ENCODE measurements at places on chromosomes 13 and 19.
A peak's percentile ranks its signal among the peaks of the same experiment; 100 is the strongest.

DNA sequence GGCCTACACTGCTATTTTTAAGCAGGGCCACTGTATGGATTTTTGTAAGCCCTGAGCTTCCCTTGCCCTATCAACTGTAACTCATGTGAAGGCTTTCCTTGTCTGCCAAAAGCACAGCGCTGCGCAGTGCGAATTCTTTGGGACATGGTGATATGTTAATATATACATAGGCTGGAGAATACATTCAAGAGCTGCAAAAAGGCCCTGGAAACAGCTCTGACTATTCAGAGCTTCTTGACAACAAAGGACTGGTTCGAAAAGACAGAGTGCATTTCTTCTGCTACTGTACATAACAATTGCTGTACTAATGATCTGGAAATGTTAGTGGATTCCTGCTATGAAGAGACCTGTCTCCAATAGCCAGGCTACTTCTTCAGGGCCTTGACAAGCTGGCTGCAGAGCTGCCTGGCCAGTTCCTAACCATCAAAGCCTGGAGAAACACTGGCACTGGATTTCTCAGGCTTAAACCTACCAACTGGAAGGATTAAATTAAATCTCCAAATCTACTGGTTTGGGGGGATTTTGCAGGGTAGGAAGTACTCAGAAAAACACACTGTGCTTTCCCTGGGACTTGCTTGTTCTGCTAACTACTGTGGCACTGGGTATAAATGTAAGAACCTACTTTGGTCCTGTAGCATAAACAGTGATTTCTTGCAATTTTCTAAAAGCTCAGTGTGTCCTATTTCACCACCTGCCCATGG, 246.9 kb downstream of the DNAJC15 start:
- DNase-seq = no peak

DNA sequence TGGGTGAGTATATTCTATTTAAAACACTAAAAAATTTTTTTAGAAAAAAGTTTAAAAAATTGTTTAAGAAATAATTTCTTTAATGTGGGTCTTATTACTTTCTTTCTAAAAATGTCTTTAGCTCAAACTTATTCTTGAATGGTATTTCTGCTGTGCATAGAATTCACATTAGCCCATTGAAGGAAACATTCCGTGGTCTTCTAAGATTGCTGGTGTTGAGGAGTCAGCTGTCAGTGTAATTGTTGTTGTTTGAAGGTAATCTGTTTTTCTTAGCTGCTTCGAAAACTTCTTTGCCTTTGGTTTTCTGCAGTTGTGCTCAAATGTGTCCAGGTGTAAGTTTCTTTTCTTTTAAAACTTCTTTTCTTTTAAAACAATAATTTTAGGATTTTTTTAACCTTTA, 85.4 kb upstream of the KLF12 start:
- DNase-seq = no peak

- DNase-seq = no peak
Measured at GRCh38 chr13:48908381-48909055, 67.2 kb upstream of the FNDC3A start.

- DNase-seq = no peak
Measured at GRCh38 chr13:111390522-111391270, 70.3 kb downstream of the TEX29 start.

- DNase-seq = no peak
Measured at GRCh38 chr13:59120297-59120843, 1043.4 kb downstream of the DIAPH3 start.

DNA sequence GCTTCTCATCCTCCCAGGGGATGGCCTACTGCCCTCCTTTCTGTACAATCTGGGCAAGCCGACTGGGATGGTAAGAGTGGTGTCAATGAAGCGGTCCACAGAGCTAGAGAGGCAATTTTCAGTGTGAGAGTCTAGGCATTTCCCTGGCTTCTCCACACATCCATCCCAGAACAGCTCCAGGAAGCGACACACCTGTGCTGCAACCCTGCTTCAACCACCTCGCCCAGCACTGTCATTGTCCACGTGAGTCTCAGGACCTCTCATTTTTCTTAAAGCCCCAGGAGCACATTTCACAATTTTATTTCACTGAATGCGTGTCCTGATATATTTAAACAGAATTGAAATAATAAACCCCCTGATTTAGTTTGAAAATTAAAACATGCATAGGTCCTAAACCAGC, 15.5 kb upstream of the UBL3 start:
- no peak for DNase-seq

- peak; percentile 39 for DNase-seq
Measured at GRCh38 chr19:44951179-44952159, 3.7 kb upstream of the CLPTM1 start.

- DNase-seq = no peak
Measured at GRCh38 chr19:2109046-2109864, 12.5 kb downstream of the IZUMO4 start.

GRCh38 chr13:74145249-74145975, 11.2 kb upstream of the KLF12 start:
- DNase-seq = no peak

DNA sequence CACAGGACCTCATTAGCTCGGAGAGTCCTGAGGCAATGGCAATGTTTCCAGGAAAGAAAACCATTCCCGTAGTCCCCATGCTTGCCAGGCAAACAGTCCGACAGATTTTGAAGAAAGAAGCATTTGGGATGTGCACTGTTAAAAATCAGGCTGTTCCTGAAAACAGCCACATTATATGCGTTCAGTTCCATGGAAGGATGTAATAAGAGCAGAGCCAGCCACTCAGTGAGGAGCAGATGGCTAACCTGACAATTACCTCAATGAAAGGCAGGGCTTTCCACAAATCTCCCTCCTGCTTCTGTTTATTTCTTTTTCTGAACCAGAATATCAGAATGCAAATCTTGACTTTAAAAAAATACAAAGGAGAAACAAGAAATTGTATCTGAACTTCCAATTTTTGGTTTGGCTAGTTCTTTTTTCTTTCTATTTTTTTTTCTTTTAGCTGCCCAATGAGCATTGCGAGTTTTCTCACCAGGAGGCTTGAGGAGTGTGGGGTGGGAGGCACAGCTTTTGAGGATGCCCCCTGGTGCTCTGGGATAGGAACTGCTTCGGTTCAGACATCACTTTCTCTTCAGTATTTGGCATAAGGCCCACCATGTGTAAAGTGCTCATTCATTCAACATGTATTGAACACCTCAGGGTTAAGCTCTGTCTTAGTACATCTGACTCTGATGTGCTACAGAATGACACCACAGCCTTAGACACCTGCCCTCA, 124.2 kb downstream of the TBC1D4 start:
- peak; percentile 14 for DNase-seq

DNA sequence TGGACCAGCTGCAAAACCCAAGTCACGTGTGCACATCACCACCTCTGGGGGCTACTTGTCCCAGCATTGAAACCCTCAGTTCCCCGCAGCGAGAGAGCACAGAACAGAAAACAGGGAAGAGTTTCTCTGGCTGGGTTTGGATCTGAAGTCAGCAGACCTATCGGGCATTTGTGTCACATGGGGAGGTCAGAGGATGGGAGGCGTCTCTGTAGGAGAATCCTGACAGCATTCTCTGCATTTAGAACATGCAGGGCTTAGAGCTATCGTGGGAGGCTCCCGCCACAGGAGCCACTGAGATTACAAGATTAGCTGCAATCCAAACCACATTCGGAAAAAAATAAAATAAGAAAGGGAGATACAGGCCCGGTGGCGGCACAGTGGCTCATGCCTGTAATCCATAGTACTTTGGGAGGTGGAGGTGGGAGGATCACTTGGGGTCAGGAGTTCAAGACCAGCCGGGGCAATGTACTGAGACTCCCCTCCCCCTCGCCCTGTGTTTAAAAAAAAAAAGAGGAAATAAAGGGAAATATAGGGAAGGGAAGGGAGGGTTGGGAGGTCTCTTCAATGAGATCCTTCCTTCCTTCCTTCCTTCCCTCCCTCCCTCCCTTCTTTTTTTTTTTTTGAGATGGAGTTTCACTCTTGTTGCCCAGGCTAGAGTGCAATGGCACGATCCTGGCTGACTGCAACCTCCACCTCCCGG, 2.9 kb upstream of the TLE6 start:
- DNase-seq = no peak

DNA sequence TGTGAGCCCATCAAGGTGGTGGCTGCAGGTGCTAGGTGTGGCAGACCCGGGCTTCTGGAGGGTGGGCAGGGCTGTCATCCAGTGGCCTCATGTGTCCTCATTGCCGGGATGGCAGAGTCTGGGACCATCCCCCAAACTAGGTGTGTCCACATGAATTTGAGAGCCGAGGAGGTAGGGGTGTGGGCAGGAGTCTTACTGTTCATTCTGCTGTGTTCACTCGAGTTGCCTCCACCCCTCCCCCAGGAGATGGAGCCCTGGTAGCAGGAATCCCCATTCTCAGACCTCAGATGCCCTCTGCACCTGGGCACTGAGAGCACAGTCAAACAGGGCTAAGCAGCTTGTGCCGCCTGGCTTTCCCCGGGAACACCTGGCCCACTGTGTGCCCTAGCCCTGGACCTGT, 22.4 kb downstream of the NAXD start:
- no peak for DNase-seq

DNA sequence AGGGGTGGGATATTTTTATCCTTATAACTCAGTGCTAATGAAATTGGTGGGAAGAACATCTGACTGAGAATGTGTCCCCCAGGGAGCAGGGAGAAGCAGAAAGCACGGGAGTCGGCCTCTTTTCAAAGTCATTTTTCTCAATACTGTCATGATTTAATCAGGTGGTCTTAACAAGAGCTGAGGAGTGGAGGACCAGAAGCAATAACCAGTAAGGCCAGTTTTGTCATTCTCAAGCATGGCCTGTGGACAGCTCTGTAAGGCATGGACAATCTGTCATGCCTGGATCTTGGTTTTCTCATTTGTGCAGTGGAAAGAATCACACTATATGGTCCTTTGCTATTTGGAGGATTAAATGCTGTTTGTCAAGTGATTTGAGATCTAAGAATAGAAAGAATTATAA, 99.7 kb downstream of the TNFSF11 start:
- no peak for DNase-seq

GRCh38 chr19:47107202-47107952, 6.2 kb downstream of the ZC3H4 start:
- DNase-seq = no peak

GRCh38 chr13:21616205-21616866, 12.4 kb upstream of the MICU2 start:
- no peak for DNase-seq

DNA sequence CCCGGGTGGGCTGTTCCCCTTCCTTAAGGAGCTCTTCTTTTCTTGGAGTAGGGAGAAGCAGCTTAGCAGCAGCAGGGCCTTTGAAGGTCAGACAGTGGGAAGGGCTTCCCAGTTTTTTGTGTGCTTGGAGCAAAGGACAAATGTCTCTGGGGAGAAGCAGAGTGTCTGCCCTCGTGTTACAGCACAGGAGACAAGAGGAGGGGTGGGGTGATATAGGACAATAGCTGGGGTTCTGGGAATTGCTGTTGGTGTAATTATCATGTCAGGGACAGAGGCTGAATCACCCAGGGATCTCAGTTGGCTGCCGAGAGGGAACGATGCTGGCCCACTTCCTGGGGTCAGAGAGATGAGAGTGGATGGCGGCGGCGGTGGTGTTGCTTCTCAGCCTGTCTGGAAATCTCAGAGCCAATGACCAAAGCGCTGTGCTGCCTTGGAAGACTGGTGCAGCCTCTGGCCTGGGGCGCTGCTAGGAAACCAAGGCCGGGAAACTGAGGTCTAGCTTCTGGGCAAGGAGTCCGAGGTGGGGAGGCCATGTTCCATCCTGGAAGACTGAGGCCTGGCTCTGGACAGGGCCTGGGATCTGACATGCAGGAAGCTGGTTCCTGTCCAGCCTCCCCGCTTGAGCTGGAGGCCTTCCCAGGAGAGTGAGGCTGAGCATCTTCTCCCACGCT, 1.2 kb downstream of the INAFM1 start:
- DNase-seq = no peak

- no peak for DNase-seq
Measured at GRCh38 chr19:17671906-17672305, 16.2 kb downstream of the UNC13A start.

DNA sequence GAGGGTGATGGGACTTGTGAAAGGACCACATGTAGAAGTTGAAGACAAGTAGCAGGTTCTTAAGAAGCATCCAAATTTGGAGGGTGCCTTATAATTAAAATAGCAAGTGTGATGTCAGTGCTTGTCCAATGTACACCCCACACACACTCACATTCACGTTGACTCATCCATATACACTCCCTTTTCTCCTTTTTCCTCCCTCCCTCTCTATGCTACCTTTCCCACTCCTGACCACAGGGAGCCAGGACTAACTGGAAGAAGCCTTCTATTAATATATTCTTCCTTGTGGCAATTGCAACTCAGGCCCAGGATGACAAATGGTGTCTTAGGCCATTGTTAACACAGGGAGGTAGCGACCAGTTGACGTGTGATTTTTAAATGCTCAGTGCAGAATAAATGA, 16.3 kb upstream of the GPR183 start:
- no peak for DNase-seq

DNA sequence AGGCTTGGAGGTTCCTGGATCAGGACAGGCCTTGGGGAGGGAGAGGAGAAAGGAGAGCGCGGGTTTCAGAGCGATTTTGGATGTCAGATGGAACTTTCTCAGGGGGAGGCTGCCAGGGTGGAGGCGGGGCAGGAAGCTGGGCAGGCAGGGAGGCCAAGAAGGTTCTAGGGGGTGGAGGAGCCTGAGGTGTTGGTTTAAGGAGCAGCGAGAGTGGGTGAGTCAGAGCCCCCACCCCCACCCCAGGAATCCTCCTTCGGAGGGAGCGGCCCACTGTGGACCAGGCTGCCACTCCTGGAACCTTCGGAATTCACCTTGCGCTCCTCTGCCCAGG, 15.9 kb upstream of the NOP53 start:
- no peak for DNase-seq

- no peak for DNase-seq
Measured at GRCh38 chr13:44389060-44389666, 15.5 kb downstream of the SERP2 start.

- DNase-seq = peak; percentile 5
Measured at GRCh38 chr19:55005684-55006488, 32.2 kb downstream of the GP6 start.

- DNase-seq = no peak
Measured at GRCh38 chr19:38107129-38107528, 116.9 kb downstream of the DPF1 start.

DNA sequence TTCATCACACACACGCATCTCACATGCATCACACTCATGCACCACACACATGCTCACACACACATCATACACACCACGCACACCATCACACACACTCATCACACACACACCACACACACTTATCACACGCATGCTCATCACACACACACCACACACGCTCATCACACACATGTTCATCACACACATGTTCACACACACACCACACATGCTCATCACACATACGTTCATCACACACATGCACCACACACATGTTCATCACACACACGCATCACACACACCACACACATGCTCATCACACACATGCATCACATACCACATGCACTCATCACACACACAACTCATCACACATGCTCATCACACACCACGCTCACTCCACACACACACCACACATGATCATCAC, 46.9 kb downstream of the C1QTNF9 start:
- no peak for DNase-seq

Data from stimulated activated CD8-positive, alpha-beta memory T cell treated with anti-CD3 and anti-CD28 coated beads, Interleukin-4, amount 100 ng/mL, for 1 hour (primary cell).